H4 (cell line): ENCODE measurements at places on chromosomes 7 and 10. TPM values are rescaled to one million over a fixed set of nuclear protein-coding genes. Genes with fewer than 3 reads are reported as not detected.

- no peak for DNase-seq
These were observed 103.9 kb upstream of the POT1 start for GRCh38 chr7:125033506-125033905.

- peak; percentile 10 for DNase-seq
These were observed 41.3 kb upstream of the HPSE2 start for GRCh38 chr10:99276848-99277486.

DNA sequence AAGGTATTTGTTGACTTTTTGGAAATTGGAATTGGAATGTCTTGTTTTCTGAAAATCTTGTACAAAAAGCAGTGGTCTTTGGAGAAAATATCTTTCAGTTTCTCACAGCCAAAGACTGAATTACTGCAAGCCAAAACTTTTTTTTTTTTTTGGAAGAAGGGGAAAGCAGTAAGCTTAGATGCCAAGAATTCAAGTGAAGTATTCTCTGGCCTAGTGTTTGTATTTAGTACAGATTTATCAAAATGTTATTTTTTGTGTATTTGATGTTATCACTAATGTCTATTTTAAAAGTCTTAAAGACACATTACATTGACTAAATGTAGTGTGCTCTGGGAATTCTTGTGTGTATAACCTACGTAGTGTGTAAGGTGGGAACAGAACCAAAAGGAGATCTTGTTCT, 6.2 kb downstream of the TET1 start:
- no peak for DNase-seq

GRCh38 chr10:105398202-105398601, 757.1 kb downstream of the SORCS3 start:
- no peak for DNase-seq

DNA sequence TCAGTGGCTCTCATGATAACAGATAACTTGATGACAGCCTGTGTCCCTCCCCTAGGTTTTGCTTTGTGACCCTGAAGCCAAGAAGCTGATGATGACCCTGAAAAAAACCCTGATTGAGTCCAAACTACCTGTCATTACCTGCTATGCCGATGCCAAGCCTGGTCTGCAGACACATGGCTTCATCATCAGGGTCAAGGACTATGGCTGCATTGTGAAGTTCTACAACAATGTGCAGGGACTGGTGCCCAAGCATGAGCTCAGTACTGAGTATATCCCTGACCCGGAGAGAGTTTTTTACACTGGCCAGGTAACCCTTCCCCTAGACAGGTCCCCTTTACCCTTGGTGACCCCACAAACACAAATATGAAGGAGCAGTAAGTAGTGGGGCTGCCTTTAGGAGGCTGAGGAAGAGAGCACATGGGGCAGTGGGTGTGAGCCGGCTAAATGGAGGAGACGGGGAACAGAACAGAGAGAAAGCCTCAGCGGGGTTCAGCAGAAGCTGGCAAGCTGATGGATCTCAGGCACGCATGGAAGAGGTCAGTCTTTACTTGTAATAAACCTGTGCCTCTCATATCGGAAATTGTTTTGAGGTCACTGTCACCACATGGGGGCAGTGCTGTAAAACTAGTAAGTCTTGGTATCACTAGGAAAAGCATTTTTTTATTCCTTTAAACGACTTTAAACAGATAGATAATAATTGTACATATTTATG, 20.2 kb downstream of the PDCD11 start:
- peak; percentile 33 for DNase-seq

DNA sequence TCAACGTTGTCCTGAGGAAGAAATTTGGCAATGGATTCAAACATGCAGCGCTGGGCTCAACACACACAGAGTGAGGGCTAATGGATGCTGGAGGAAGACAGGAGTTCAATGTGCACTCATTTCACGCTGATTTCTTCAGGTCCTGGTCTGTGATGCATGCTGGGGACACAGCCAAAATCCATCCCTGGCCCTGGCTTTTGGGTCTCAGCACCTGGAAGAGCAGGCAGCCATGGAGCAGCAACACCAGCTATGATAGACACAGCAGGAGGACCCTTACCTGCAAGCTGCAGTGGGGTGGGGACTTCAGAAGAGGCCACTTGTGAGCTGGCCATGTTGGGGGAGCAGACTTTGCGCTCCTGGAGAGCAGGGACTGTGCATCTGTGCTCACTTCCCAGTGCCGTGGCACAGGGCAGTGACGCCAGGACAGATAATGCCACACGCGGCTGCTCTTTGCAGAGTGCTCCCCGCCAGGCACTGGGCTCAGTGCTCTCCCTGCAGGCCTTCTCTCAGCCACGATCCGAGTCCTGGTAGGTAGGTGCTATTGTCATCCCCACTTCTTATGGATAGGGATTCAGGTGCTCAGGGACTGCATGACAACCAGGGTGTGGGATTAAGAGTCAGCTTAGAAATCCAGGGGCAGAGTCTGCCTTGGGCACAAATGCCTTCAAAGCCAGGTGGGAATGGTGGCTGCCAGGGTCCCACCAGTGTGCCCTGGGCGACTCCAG, 138.8 kb upstream of the UNC5B start:
- DNase-seq: no peak

- no peak for DNase-seq
These were observed 46.0 kb downstream of the GBF1 start for GRCh38 chr10:102291221-102291905.

- no peak for DNase-seq
These were observed 526.9 kb downstream of the KCNMA1 start for GRCh38 chr10:77110757-77111156.

DNA sequence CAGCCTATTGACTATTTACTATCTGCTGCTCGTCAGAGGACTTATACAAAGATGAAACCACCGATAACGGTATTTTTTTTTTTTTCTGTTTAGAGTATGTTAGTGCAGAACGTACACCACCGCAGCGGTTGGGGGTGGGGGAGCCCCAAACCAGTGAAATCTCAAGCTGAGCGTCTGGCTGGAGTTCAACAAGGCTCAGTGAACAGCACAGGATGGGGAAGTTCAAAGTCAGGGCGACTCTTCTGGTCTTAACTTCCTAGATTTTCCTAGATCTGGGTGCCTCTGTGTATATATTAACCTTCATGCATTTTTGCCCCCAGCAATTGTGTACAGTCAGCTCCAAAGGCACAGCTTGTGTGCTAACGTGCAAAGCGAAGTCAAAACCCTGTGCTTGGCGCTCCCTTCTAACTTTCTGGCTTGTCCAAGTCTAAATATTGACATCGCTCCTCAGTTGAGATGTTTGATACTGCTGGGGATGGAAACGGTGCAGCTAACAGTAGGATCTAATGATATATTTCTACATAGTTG, 1.1 kb downstream of the RHOBTB1 start:
- DNase-seq: peak; percentile 79

DNA sequence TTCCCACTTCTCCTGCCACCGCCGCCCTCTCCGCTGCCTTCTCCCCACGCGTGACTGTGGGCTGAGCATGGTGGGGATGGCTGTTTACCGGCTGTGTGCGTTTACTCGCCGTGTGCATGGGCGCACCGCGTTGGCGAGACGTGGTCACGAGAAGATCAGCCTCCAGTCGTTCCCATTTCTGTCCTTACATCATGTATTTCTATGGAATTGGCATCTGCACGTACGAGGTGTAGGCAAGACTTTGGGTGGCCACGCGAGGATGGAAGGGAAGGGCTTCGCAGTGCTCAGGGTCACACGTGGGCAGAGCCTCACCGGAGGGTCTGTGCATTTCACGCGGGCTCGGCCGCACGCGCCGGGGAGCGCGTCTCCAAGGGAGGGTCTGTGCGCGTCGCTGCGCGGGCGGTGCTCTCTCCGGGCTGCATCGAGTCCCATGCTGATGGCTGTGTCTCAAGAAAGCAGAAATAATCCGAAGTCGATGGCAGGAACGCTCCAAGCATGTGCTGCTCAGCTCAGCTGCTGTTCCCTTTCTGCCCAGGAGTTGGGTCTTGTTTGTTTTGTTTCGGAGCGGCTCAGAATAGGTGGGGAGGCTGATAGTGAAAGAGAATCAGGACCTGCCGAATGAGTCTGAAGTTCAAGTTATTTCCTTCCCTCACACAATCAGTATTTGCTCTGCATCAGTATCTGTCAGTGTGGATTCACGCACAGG, 973 bp downstream of the CAMK1D start:
- peak; percentile 12 for DNase-seq

DNA sequence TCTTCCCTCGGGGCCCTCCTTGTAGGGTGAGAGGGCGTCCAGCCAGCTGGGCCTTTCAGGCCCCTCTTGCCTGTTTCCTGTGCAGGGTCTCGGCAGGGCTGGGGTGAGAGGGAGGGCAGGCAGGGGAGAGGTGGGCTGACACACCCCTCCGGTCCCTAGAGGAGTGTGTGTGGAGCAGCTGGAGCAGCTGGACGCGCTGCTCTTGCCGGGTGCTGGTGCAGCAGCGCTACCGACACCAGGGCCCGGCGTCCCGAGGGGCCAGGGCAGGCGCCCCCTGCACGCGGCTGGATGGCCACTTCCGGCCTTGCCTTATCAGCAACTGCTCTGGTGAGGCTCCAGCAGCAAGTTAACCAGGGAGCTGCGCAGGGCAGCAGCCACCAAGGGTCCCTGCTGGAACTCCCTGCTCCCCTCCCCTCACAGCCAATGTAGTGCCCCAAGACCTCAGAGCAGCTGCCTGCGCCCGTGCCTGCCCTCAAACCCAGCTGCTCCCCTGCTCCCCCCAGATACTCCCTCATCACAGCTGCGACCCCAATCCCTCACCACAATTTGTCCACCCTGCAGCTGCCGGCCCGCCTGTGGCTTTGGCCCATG, 15.7 kb upstream of the ZNF862 start:
- DNase-seq: no peak

DNA sequence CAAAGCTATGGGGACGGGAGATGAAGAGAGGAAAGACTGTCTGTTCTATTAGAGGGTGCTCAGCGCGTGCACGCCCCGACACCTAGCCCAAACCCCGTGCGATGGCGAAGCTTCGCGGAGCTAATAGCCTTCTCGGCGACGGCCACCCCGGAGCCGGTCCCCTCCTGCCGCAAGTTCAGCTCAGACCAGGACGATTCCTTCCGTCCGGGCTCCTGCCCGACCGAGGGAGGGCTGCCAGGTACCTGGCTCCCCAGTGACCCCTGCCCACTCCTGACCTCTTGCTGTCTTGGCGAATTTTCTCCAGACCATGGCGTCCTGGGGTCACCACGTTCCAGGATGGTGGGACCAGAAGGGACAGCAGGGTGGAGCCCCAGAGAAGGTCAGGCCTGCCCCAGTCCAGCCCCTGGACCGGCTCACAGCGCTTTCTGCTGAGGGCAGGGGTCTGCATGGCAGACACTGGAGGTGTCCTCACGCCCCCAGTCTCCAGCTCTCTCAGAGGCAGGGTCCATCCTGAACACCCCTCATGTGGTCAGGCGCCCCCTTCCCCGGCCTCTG, 36.7 kb downstream of the UNCX start:
- no peak for DNase-seq

DNA sequence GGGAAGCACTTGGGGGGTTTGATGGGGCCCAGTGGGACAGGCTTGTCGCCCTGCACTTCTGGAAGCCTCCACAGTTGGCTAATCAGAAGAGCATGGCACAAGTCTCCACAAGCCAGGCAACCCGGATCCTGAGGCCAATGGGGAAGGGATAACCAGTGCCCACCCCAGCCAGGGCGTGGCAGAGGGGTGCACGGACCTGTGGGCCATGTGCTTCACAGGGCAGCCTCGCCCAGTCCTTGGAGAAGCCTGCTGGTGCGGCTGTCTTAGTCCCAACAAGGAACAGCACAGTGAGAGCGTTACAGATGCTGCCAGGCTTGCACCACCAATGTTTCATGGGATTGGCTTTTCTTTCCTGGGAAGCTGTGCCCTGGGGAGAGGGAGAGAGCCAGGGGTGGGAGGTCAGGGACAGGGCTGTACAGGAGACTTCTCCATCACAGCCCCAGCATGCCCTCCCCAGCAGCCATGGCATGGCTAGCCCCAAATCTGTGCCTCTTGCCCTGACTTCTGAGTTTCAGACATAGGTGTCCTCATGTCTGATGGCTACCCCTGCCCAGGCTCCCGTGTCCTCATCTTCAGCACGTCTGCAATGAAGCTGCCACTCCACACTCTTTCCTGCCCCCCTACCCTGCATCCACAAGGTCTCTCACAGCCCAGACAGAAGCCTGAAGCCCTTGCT, 116.0 kb downstream of the PTPN20 start:
- DNase-seq: no peak

- no peak for DNase-seq
These were observed 94.4 kb downstream of the MAPK8 start for GRCh38 chr10:48400850-48401220.

- peak; percentile 59 for DNase-seq
These were observed 155.2 kb downstream of the MAGI2 start for GRCh38 chr7:79298145-79298760.

- no peak for DNase-seq
These were observed 15.7 kb upstream of the FLNC start for GRCh38 chr7:128814499-128814898.

- no peak for DNase-seq
These were observed 150.4 kb downstream of the JCAD start for GRCh38 chr10:29908962-29909361.

DNA sequence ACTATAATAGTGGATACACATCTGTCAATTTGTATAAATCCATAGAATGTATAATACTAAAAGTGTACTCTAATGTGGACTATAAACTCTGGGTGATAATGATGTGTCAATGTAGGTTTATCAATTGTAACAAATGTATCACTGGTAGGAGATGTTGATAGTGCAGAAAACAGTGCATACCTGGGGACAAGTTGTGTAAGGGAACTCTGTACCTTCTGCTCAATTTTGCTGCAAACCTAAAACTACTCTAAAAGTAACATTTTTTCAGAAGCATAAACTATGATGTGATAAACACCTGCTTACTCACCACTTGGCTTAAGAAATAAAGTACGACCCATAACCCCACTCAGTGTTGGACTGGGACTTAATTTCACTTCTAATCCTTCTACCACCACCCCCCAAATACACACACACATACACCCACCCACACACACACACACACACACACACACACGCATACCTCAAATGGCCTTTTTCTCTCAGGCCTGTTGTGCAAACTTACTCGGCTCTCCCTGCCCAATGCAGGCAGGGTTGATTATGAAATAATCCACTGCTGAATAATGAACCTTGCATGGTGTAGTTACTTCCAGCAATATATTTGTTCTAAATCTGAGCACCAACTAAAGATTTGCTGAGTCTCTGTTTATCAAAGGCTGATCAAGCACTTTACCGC, 154.1 kb upstream of the KMT2E start:
- DNase-seq: no peak

DNA sequence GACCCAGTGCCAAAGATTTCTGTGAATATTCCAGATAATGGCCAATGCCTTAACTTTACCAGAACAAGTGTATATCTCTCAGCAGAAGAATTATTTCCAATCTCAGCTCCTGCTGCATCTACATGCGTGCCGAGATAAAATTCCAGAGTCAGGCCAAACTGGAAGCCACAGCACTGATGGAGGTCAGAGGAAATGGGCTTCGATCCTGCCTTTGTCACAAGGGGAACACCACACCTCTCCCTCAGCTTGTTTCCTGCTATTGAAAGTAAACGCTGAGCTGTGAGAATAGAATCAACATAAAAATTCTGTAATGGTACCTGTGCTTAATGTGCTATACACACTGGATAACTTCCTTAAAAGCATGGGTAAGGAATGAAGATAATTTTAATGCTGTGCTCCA, 255.5 kb downstream of the NEBL start:
- no peak for DNase-seq

GRCh38 chr7:147171013-147171391, 1054.4 kb downstream of the CNTNAP2 start:
- DNase-seq: no peak

GRCh38 chr10:48237259-48238250, 36.9 kb downstream of the FRMPD2 start:
- DNase-seq: no peak

CYP26C1 gene
- not detected in 2 replicates for total RNA-seq

TAS2R41 gene
- total RNA-seq: not detected in 2 replicates

SMO gene
- 13.5 and 15.5 TPM in 2 replicates for total RNA-seq

SFRP4 gene
- 8.3 and 10.3 TPM in 2 replicates for total RNA-seq

SUN3 gene
- 1.1 and 8.6 TPM in 2 replicates for total RNA-seq

NOC3L gene
- 33.3 and 37.1 TPM in 2 replicates for total RNA-seq

CALML3 gene
- not detected in 2 replicates for total RNA-seq
